ENCODE measurements at places on chromosomes 12 and 14. TPM values are rescaled to one million over a fixed set of nuclear protein-coding genes. Genes with fewer than 3 reads are reported as not detected.
A peak's percentile ranks its signal among the peaks of the same experiment; 100 is the strongest.

- DNase-seq = peak; percentile 23
These were observed 50.7 kb downstream of the A2M start for GRCh38 chr12:9064815-9065606.

- no peak for DNase-seq
These were observed 208.3 kb downstream of the PHETA1 start for GRCh38 chr12:111160350-111161241.

DNA sequence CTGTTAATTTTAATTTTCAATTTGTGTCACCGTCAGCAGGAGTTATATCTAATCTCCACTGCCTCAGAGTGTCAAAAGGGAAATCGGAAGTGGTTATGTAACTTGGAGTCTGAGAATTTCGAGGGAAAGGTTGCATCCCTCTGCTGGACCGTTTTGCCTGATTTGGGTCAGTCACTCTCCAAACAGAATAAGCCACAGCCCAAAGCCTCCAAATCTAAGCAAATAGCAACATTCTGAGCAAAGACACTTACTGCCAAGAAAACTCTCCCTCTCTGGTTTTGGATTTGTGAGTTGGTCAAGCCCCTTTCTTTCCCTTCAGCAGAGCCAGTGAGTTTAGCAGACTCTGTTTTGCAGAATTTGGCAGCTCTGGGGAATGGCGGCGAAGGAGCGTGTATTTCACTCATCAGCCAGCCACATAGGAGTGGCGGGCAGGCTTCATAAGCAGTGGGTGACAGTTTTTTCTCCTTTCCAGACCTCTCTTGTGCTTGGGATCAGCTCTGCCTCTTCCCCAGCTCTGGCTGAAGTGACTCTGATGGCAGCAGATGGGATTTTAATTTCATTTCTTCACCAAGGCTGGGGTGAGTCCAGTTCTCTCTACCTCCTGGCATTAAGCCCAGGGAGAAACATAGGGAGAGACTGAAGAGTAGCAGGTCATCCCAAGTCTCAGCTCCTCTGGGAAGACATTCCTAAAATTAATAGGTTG is 218.7 kb upstream of the NOS1 start:
- DNase-seq = no peak

DNA sequence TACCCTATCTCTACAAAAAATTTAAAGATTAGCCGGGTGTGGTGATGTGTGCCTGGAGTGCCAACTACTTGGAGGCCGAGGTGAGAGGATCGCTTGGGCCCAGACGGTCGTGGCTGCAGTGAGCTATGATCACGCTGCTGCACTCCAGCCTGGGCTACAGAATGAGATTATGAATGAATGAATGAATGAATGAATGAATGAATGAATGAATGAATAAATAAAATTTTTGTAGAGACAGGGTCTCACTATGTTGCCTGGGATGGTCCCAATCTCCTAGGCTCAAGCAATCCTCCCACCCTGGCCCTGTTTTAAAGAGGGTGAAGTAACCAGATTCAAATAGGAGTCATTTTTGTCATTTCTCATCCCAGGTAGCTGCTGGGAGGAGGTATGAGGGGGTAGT is 176.2 kb upstream of the HIF1A start:
- DNase-seq = no peak

GRCh38 chr12:131171029-131171428 is 217.3 kb downstream of the ADGRD1 start:
- no peak for DNase-seq

GRCh38 chr14:64281805-64282204 is 12.4 kb downstream of the ESR2 start:
- DNase-seq = no peak

The GPR132 gene
- total RNA-seq = 1.7 TPM

The SMOC1 gene
- 8.0 TPM for total RNA-seq

The PPP2R3C gene
- 66.2 TPM for total RNA-seq

The TEAD4 gene
- total RNA-seq = 3.7 TPM
